Skeletal muscle tissue (tissue), 5 donors: ENCODE measurements at places on chromosomes 7 and 10. TPM values are rescaled to one million over a fixed set of nuclear protein-coding genes. Genes with fewer than 3 reads are reported as not detected.

The LIPN gene
- not detected for total RNA-seq

The ZNF775 gene
- total RNA-seq = 6.8 TPM

The INSIG1 gene
- 25.1 TPM for total RNA-seq

The ADCK2 gene
- total RNA-seq = 15.1 TPM

The FAM20C gene
- 14.6 TPM for total RNA-seq

The FAM180A gene
- 0.52 TPM for total RNA-seq

The SLC25A28 gene
- 15.7 TPM for total RNA-seq

The FOXP2 gene
- 10.4 TPM for total RNA-seq
